NCI-H524 treated with DMSO at 0.1 percent for 48 hours (cell line): ENCODE measurements at places on chromosomes 1 and 21.
A peak's percentile ranks its signal among the peaks of the same experiment; 100 is the strongest.

DNA sequence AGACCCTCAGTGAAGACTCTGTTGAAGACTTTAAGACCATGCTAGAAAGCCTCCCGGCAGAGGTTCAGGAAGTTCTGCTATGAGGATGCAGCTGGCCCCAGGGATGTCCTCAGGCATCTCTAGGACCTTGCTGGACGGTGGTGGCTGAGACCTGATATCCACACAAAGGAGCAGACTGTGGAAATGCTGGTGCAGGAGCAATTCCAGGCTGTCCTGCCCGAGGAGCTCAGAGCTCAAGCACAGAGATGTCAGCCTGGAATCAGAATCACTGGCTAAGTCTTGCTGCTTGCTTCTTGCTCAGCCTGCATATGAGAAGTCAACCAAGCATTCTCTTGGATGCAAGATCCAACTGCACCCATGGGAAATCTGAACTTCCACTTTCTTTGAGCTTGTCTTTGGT lies 22.0 kb upstream of the CDC42 start:
- no peak for DNase-seq

DNA sequence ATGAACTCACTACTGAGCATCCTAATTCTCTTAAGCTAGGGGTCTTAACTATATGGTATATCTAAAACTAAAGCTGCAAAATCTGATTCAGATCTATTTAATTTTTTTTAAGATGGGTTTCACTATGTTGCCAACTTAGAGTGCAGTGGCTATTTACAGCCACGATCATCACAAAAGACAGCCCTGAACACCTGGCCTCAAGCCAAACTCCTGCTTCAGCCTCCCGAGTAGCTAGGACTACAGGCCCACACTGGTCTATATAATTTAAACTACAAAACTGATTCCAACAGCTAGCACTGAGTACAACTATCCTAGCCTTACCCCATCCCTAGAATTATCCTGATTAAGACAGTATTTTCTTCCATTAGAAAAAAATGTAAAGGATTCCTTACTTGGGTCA lies 37.1 kb downstream of the EIF4G3 start:
- DNase-seq: no peak

GRCh38 chr1:27601321-27601770 lies 2.6 kb downstream of the AHDC1 start:
- no peak for DNase-seq

GRCh38 chr1:214271174-214271858 lies 9.6 kb upstream of the SMYD2 start:
- DNase-seq: no peak

- no peak for DNase-seq
Measured at GRCh38 chr1:35568975-35569395, 4.1 kb upstream of the TFAP2E start.

GRCh38 chr1:75188892-75189291 lies 54.7 kb downstream of the LHX8 start:
- DNase-seq: peak; percentile 17

GRCh38 chr1:93763704-93764365 lies 82.2 kb upstream of the BCAR3 start:
- DNase-seq: no peak

- DNase-seq: no peak
Measured at GRCh38 chr21:38922474-38923235, 116.9 kb downstream of the ETS2 start.

- no peak for DNase-seq
Measured at GRCh38 chr1:94807742-94808491, 12.2 kb upstream of the SLC44A3 start.

GRCh38 chr21:44517175-44517899 lies 22.7 kb downstream of the KRTAP10-1 start:
- peak; percentile 80 for DNase-seq

DNA sequence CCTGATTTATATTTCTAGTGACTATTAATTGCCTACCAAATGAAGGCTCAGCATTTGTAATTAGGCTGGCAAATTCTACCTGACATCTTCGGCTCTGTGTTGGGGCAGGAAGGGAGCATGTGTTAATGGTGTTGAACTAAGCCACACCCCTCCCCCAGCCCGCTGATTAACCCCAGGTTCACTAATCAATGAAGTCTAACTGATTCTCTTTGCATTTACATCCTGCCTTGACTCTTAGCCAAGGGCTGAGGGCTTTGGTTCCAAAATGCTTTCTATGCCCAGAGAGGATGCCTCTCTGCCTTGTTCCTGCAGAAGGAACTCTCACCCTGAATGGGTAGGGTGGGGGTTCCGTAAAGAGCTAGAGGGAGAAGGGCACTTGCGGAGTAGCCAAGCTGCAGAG lies 393.1 kb downstream of the CAMTA1 start:
- no peak for DNase-seq

- DNase-seq: no peak
Measured at GRCh38 chr1:58814251-58815068, 30.6 kb upstream of the JUN start.

- no peak for DNase-seq
Measured at GRCh38 chr1:4004635-4005430, 104.8 kb upstream of the C1orf174 start.

DNA sequence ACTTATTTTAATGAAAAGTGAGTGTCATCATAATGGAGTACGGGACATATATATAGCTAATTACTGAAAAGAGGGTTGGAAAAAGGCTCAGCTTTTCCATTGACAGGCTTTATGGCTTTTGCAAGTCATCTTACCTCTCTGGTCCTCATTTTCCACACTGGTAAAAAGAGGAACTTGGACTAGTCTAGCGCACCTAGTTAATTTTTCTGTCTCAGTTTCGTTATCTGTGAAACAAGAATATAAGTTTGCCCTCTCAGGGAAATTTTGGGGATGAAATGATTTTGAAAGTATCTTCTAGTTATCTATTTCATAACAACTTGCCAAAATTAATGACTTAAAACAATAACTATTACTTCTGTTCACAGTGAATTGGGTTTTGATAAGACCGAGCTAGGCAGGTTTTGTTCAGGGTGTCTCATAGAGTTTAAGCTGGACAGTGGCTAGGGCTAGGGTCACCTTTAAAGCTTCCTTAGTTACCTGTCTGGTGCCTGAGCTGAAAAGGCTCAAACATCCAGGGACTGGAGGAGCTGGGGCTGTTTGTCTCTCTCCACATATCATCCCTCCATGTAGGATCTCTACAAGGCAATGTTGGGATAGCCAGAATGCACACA lies 91.7 kb downstream of the TYW3 start:
- DNase-seq: no peak

DNA sequence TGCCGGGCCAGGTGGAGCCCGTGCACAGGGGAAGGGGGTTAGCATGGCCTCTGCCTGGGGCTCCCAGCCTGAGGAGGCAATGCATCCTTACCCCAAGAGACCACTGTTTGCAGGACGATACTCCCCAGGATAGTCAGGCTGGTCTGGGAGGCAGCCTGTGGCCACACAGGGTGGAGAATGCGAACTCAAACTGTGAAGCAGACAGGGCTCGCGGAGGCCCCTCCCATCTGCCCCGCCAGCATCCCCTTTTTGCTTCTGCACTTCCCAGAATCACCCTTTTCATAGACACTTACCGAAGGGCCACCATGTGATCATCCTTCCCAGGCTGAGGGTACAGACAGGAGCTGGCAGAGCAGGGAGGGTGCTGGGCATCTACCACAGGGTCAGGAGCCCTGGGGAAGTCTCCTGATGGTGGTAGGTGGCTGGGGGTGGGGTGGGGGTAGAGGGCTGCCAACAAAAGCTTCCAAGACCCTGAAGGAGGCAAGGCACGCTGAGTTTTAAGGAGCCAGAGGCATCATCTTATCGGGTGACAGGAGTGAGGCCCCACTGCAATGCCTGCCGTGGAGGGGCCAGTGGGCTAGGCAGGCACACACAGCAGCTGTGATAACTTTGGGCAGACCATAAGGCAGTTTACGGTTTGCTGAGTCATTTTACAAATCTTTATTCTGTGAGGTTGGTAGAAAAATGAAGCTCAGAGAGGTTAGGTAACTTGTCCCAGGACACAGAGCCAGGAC lies 31.3 kb upstream of the BTG2 start:
- DNase-seq: no peak

GRCh38 chr1:12032161-12032621 lies 12.9 kb downstream of the MIIP start:
- DNase-seq: no peak

- DNase-seq: peak; percentile 70
Measured at GRCh38 chr21:45820171-45821091, 161.1 kb upstream of the COL6A1 start.

DNA sequence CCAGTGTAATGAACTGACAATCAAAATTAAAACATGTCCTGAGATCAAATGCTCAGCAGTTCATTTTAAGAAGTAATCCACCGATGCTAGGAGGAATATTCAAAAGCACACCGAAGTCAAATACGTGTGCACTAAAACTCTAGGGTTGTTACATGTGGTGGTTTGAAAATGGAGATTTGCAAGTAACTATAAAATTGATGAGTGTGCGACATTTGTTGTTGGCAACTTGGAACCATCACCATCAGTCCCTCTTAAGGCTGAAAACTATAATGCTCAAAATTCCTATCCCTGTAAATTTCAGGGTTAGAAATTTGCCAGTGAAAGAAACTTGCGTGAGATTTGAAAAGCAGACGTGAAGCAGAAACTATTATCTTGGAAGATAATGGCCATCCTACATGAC lies 13.3 kb upstream of the SGIP1 start:
- DNase-seq: no peak

DNA sequence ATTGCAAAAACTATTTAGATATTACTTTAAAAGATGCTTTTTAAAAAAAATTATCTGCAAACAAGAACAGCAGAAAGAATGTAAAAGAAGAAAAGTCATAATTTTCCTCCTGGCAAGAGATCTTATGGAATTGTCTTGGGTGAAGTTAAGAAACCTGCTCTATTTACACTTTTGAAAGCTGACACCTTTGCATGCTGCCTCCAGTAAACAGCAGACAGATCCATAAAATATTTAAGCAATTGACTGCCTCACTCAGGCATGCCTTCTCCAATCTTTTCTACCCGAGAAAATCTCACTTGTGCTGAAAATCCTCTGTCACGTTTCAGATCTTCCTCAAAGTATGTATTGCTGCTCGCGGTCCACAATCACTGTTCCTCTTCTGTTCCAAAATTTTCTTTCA lies 107.9 kb upstream of the ZP4 start:
- DNase-seq: no peak

GRCh38 chr1:100782473-100783039 lies 63.0 kb downstream of the VCAM1 start:
- DNase-seq: no peak

DNA sequence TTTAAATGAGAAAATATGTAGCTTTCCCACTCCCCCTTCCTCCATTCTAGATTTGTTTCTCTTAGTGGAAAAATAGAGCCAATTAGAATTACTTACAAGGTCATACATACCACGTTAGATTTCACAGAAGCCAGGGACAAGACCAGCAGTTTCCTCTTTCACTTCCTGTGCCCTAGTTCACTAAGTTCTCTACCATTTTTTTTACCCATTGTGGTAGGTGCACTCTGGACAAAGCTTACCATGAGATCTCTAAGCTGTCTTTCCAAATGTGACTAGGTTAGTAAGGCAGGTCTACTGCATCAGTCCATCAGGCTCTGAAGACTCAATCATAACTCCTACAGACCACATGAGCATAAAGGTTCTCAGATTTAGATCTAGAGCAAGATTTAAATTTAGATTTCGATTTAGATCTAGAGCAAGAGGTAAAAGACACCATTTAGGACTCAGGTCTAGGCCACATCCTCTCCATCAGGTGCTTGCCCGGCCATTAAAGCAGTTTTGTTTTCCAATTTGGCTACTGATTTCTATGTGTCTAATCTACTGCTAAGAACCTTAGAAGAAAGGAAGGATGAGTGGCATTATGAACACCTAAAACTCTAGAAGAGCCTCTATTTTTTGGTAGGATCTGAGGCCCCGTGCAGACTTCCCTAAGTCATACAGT lies 235.3 kb downstream of the FAF1 start:
- DNase-seq: no peak

GRCh38 chr1:40312238-40313205 lies 4.6 kb downstream of the COL9A2 start:
- DNase-seq: no peak

- DNase-seq: no peak
Measured at GRCh38 chr1:206469411-206469932, 804 bp upstream of the IKBKE start.

GRCh38 chr1:201275253-201275666 lies 8.0 kb upstream of the PKP1 start:
- no peak for DNase-seq

- no peak for DNase-seq
Measured at GRCh38 chr1:226626577-226626956, 78.0 kb downstream of the STUM start.

DNA sequence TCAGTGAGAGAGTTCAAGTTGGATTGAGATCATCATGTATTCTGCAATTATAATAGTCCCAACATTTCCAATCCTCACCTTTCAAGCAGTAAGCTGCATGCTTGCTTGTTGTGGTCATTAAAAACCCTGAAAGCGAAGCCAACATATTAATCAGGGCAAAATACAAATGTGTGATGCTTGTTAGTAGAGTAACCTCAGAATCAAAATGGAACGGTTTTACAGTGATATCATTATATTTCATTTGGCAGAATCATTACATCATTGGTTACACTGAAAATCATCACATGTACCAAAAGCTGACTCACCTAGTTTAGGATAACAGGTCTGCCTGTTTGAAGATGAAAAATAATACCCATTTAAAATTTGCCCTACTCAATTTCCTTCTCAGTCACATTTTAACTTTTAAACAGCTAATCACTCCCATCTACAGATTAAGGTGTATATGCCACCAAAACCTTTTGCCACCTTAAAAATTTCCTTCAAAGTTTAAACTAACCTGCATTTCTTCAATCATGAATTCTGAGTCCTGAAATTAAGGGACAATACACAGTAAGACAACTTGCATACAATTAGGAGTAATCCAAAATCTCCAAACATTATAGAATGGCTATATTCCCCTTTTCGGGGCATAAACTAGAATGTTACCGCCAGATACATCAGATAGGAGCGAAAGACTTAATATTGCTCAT lies 3.5 kb downstream of the GAS5 start:
- DNase-seq: no peak

GRCh38 chr1:228750915-228751314 lies 15.6 kb downstream of the RHOU start:
- no peak for DNase-seq

DNA sequence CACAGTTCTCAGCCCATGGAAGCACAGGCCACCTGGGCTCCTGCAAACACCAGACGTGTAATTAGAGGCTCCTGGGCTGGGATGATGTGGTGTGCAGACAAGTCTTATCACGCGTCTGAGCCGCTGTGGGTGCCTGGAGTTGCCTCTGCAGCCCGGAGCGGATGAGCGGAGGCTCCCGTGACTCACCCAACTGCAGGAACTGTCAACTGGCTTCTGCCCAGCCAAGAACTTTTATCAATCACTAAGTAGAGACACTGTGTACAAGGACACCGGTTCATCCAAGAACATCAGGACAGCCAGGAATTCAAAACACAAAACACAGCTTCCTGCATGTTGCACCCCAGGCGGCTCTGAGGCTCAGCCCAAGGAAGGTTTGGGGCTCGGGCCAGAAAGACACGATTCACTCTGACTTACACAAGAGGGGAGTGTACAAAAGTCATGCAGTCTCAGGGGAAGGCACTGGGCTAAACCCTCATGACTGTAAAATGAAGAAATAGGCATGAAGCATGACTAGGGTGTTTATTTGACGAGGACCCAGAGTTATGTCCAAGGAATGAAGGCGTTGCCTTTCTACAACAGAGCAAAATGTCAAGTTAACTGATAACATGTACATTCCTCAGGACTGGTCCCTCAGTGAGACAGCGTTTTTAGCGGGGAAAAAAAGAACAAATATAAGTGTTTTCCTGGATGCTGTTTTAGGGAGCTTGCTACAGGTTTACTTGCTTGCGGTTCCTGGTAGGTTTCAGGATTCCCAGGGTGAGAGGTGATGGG lies 21.1 kb downstream of the ERRFI1 start:
- DNase-seq: no peak

GRCh38 chr1:153498746-153499145 lies 37.0 kb downstream of the S100A6 start:
- no peak for DNase-seq
